Activated naive CD4-positive, alpha-beta T cell treated with anti-CD3 and anti-CD28 coated beads for 36 hours (primary cell): ENCODE measurements at places on chromosomes 2 and 18.

DNA sequence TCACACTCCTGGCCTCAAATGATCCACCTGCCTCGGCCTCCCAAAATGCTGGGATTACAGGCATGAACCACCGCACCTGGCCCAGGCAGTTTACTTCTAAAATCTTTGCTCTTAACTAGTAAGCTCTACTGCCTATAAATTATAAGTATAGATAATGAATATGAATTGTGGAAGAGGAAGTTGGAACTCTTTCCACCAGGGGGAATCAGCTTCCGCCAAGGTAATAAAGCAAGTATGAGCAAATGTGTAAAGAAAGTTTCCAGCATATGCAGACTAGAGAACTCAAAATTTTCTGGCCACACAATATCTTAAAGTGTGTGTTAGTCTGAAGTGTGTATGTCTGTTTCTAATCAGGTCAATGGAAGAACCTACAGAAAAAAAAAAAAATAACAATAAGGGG, 68.1 kb downstream of the RMDN2 start:
- no peak for DNase-seq

- DNase-seq = no peak
These were observed 24.5 kb upstream of the KCNE4 start for GRCh38 chr2:223027442-223027841.

- no peak for DNase-seq
These were observed 104.4 kb upstream of the STK17B start for GRCh38 chr2:196275646-196276352.

GRCh38 chr2:128786316-128786715, 467.6 kb upstream of the HS6ST1 start:
- DNase-seq = no peak

DNA sequence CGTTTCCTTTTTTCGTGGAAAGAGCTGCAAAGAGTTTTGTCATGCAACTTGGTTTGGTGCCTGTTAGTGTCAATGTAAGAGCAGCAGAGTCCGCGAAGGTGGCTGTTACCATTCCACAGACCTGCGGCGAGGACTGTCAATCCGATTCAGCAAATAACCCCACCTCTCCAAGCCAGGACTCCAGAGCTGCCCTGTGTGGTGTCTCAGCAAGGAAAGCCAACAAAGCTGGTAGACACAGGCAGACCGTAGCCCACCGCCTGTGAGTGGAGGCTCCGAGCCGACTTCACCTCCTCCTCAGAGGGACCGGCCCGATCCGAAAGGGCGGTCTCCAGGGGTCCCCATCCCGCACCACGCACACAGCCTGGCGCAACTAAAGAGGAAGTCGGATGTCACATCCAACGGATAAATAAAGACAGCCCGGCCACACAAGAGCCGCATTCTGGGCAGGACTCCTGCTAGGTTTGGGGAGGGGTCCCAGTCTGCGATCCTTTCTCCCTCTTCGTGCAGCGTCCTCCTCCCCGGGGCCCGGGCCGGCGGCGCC, 819 bp downstream of the ANKRD44 start:
- DNase-seq = peak; percentile 53
